ENCODE measurements at places on chromosomes 5 and 9. TPM values are rescaled to one million over a fixed set of nuclear protein-coding genes. Genes with fewer than 3 reads are reported as not detected.

TAF11L4 gene
- not detected for total RNA-seq

ANKRD55 gene
- total RNA-seq = 0.06 TPM

DAPK1 gene
- total RNA-seq = 20.1 TPM

SV2C gene
- total RNA-seq = not detected

TERT gene
- 2.6 TPM for total RNA-seq

All from A549 treated with Mapracorat at 1 μM for 4 hours (cell line).